Stimulated activated CD8-positive, alpha-beta memory T cell treated with anti-CD3 and anti-CD28 coated beads, Interleukin-15, amount 100 ng/mL, for 4 hours (primary cell): ENCODE measurements at places on chromosomes 3 and 15.

- DNase-seq, result no peak
Measured at GRCh38 chr3:17011728-17012338, 127.1 kb downstream of the PLCL2 start.

- DNase-seq, result no peak
Measured at GRCh38 chr3:62502315-62503300, 129.3 kb upstream of the FEZF2 start.

DNA sequence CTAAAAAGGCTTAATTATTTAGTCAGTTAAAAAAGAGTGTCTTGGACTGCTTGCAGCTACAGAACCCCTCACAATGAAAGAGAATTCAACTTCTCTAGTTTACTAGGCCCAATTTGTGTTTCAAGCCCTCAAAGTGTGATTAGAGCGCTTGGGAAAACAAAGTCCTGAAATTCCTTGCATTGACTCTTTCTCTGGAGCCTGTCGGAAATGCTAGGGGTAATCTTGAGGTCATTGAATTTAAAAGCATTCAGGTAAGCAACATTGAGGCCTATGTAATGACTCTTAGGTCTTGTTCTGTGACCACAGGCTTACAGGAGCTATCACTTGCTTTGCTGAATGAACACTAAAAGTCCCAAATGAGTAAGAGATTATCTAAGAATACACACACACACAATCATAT, 186.0 kb downstream of the NLGN1 start:
- DNase-seq, result no peak

DNA sequence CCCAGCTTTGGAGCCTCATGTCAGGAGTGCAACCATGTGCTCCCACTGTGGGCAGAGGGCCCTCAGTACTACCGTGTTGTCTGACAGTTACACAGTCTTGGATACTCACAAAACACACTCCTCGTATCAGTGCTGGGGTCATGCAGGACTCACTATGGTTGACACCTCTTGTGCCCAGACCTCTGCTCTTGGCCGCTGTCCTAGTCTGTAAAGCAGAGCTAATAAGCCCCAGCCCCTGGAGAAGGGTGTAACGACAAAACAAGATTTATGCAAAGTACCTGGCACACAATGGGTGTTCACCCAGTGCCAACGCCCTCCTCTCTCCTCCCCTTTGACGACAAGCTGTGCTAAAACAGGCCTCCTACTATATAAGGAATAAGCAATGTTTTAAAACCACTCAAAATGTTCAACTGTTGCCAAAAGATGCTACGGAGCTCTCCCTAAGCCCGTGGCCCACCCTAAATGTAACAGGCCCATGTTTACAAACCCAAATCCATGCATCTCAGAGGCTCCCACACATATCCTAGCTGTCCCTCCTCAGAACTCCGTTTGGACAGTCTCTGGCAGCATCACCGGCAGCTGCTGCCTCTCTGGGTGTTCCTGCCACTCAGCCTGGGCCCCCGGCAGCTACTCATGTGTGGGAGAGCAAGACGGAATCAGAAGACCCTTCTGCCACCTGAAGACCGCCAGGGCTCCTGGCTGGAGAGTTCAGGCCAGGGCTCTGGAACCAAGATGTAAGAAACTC, 65.8 kb downstream of the MRPL46 start:
- no peak for DNase-seq

- DNase-seq, result no peak
Measured at GRCh38 chr3:195365371-195365770, 77.4 kb downstream of the ACAP2 start.

DNA sequence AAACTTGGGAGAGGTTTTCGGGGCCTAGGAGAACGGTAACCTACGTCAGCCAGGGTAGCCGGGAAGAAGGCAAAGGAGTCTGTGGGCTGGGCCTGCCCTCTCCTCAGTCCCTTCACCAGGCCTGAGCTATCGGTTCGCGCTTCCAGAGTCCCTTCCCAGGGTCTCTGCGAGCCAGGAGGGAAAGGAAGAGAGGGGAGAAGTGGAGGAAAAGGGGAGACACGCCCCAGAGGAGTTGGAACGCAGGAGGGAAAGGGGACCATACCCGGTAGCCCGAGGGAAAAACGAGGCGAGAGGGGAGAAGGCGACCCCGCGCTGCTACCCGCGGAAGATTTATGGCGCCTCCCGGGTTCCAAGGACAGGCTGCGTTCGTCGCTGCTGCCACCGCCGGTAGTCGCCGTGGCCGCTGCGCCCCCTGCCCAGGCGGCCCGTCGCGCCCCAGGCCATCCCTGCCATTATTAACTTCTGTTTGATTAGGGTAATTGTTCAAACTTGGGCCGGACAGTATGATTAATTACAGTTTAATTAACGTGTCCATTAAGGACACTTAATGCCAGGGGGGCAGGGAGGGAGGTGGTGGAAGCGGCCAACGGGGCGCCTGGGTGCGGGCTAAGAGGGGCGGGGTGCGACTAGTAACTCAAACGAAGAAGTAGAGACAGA, 3.4 kb upstream of the SKOR1 start:
- no peak for DNase-seq
